ENCODE measurements at places on chromosomes 7 and 10.

GRCh38 chr7:153943861-153944260 is 108.3 kb upstream of the DPP6 start:
- no peak for DNase-seq

GRCh38 chr10:47278152-47278473 is 21.9 kb upstream of the GDF10 start:
- DNase-seq, result no peak

DNA sequence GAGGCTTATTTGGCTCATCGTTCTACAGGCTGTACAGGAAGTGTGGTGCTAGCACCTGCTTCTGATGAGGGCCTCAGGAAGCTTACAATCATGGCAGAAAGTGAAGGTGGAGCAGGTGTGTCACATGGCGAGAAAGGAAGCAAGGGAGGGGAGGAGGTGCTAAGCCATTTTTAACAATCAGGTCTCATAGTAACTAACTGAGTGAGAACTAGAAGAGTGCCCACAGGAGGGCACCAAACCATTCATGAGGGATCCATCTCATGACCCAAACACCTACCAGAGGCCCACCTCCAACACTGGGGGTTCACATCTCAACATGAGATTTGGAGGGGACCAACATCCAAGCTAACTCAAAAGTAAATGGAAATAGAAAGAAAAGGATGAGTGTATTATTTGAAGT is 78.1 kb downstream of the CXCL12 start:
- DNase-seq, result no peak

DNA sequence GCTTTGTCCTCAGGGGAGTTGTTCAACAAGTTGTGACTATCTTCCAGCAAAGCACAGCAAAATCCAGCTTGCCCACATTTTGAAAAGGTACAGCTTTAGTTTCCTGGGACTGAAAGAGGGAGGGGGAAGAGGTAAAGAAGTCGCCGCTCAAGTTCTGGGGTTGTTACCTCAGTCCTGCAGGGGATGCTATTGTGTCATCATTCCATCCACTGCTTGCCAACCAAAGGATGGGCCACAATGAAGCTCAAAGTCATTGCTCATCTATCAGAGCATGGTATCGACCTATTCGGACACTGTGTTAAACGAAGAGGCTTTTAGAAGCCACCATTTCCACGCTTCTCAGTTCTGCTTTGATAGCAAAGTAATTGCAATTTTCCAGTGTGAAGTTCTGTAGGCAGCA is 34.3 kb downstream of the NPY start:
- DNase-seq, result no peak

DNA sequence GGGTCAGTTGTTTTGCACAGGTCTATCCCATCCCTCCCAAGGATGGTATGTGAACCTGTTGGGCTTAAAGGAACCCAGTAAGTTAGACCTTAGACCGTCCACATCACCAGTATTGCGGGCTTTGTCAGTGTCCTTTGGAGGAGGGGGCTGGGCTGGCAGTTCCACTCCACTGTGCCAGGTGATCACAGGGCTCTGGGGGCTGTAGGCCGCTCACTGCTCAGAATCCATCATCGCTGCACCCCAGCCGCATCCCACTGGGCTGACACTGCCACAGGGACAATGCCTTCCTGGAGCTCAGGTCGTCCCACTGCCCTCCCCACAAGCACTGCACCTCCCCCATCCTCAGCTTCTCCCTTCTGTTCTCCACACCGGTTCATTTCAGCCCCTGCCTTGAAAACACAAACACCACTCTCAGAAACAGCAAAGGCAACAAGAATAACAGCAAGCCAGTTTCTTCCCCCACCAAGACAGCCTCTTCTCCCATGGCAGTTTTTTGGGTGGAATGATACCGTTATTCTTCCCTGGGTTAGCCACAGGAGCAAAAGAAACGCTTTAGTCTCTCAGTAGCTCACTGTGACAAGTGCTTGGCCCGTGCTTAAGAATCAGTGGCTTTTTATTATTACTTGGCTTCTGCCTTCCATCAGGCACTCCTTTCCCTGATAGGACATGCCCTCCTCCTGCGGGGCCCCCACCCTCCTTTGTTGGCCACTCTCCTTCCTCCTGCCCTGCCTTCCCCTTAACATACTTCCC is 111.2 kb downstream of the GRK5 start:
- DNase-seq, result no peak

DNA sequence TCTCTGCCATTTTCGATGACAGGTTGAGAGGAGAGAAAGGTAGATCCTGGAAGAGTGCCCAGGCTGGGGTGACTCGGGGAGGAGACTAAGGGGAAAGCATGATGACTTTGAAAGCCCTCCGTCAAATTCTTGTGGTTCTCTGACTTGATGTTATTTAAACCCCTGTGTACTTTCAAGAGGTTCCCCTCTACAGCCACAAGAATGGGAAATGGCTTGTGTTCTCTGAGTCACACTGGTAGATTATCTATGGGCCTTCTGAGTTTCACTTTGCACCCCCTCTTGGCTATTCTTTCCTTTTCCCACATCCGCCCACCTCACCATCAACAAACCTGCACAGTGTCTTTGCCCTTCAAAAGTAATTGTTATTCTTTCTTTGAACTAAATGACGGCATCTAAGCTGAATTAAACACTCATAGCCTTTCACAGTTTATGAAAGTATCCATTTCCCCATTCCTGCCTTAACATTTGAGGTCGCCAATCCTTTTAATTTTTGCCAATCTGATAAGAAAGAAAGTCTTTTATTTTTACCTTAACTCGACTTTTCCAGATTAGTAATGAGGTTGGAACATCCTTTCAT is 24.1 kb downstream of the PRF1 start:
- peak; percentile 78 for DNase-seq

GRCh38 chr7:1136841-1137516 is 23.0 kb downstream of the ZFAND2A start:
- DNase-seq, result no peak

DNA sequence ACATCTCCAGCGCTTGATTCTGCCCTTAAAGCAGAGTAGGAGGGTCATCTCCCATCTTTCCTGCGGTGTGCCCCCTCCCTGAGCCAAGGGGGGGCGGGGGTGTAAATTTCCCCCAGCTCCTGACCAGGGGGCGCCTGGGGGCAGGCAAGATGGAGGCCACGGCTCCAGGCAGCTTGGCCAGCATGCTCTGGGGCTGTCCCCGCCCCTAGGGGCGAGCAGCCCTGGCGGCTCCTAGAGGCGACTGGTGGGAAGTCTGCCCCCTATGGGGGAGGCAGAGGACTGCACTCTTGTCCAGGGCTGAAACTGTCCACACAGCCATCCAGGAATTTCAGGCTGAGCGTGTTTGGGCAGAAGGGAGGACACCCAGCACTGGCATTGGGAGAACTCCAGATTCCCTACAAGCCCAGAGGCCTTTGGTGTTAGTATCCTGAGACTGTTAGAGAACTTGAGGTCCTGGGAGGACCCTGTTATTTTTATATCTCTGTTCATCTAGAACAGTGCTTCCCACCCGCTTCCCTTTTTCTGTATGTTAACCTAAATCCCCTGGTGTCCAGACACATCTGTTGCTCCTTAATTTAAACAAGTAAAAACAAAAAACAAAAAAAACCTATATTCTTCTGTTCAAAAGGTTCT is 4.6 kb downstream of the STRA8 start:
- DNase-seq, result peak; percentile 34

GRCh38 chr7:1664711-1665548 is 5.1 kb upstream of the ELFN1 start:
- peak; percentile 73 for DNase-seq

DNA sequence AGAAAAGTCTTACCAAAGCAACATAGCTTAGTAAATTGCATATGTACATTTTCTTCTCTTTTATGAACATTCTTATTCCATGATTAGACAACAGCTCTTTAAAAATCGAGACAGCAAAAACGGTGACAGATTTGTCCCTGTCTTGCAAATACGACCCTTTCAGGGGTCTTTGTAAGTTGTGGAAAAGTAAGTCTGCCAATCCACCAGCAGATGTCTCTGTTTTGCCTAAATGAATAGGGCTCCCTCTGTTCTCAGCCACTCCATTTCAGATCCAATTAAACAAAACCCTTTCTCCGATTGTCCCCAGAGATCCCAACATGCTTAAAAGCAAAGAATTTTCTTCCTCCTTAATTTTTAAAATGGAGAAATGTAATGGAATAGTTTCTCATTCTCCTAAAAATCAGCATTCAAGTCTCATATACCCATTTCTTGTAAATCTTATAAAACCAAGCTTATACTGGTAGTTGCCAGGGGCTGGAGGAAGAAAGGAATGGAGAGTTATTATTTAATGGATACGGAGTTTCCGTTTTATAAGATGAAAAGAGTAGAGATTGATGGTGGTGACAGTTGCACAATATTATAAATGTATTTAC is 61.0 kb upstream of the NFE2L3 start:
- no peak for DNase-seq

DNA sequence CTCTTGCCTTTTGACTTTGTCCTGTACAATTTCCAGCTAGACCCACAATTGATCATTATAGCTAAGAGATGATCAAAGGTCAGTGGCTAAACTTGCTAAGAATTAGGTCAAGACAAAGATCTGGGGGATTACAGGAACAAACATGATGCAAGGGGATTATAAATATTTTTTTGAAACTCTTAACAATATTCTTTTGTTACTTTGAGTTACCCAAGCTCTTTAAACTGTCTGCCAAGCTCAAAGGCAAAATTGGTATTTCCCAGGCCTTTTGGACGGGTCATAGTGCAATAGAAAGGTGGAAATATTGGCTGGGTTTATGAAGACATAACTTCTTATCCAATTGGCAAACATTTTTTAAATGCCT is 23.4 kb downstream of the TBXAS1 start:
- DNase-seq, result no peak

DNA sequence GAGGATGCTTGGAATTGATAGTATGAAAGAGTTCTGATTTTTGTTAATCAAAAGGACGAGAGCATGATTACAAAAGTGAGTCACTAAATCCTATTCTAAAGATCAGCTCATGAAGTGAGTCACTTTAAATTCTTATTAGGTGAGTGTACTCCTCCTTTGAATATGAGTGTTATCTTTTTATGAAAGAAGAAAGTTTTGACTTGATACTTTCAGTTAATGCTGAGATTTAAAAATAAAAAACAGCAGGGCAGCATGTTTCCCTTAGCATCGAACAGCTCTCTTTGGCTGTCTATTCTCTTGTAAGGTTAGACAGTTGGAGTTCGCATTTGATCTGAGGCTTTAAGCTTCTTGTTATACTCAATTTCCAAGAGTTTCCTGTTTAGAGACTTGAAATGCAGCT is 222.0 kb downstream of the TWIST1 start:
- DNase-seq, result no peak

GRCh38 chr7:55022002-55022985 is 3.5 kb downstream of the EGFR start:
- DNase-seq, result no peak

DNA sequence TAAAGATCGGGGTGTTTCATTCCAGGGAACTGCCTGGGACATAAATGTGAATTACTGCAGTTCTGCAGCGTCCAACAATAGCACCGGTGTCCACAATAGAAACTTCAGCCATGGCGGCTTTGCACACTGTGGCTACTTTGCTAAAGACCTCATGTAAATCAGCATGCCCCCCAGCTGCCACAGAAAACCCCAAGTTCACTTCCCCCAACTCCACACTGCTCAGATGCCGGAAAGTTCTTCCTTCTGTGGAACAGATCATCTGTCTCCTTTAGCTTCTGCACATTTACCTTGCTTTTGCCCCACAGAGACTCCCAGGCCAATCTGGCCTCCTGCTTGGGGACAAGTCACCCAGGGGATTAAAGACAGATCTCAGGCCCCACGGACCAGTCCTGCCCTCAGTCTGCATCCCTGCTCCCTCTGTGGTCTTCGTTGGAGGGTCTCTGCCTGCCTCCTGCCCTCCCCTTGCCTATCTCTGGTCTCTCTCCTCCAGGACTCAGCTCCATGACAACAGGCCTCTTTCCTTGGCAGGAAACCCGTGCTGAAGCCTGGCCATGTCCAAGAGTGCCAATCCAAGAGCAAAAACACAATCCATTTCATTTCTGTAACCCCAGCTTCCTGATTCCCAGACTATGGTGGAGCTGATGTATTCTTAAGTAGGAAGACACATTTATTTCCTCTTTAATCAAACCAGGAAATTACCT is 403.2 kb downstream of the RPS24 start:
- no peak for DNase-seq

DNA sequence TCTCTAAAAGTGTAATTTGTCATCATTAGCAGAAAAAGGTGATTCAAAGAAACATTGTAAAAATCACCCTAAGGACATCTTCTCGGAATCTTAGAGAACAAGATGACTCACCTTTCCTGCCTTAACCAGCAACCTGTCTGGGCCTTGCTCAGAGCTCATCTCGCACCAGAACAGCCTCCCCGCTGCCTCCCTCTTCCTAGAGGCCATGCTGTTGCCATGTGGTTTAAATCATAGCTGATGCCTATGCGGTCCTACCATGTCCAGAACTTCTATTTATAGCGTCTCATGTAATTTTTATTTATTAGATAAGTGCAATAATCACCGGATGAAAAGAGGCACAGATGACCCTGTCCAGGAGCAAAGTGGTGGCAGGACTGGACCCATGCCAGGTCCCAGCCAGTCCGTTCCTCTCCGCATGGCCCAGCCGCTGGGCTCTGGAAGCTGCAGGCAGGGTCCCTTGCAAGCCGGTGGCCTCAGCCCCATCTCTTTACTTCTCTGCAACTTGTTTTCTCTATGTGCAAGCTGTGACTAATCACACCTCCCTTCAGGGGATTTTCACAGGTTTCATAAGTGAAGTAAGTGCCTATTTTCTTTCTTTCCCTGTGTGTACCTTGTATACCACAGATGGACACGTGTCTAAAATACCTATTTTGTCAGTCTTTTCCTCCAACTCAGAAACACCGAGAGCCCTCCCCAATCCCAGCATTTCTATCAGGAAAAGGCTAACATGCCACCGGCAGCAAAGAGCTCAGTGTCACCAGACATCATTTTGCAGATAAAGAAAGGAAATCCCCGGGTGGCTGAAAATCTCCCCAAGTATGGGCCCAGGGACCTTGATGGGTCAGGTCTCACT is 27.1 kb downstream of the KLF6 start:
- DNase-seq, result peak; percentile 69

DNA sequence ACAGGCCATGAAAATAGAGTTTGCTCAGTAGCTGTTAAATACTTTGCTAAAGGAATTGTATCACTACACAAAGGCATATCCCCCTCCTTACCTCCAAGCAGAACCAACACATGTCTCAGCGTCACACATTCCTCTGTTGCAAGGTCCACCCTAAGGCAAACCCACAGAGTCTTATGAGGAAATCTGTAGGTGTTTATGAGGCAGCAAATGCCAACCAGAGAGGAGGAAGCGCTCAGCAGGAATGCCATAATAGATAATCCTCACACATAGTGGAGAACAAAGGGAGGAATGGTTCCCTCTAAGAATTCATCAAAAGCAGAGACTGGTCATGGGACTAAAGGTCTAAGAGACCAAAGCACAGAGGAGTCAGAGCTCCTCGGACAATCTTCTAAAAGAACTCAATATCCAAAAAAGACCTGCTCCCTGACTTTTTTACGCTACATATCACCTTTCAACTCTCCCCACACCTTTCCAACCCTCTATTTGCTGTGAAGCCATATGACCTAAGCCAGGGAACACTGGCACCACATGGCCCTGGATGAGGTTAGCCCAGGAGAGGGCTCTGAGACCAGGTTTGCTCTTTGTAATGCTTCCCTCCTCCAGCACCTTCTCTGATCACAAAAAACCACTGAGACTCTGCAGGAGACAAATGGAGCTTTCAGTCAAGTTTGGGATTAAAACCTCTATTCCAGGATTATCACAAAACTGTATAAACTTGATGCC is 7.3 kb downstream of the SLC25A13 start:
- DNase-seq, result no peak

- DNase-seq, result no peak
Observed at GRCh38 chr10:129689671-129690071, 222.6 kb downstream of the MGMT start.

GRCh38 chr10:34116681-34117271 is 698.3 kb downstream of the PARD3 start:
- no peak for DNase-seq

GRCh38 chr10:83476211-83476610 is 663.1 kb upstream of the GHITM start:
- no peak for DNase-seq

Data from stimulated activated naive CD8-positive, alpha-beta T cell treated with anti-CD3 and anti-CD28 coated beads, Interleukin-15, Interleukin-2, amounts not matched to agents 100 U/mL and 50 U/mL, for 24 hours (primary cell).